ENCODE measurements at places on chromosomes 16 and 17.

GRCh38 chr16:20136446-20136968 lies 62.8 kb upstream of the GPR139 start:
- no peak for DNase-seq

DNA sequence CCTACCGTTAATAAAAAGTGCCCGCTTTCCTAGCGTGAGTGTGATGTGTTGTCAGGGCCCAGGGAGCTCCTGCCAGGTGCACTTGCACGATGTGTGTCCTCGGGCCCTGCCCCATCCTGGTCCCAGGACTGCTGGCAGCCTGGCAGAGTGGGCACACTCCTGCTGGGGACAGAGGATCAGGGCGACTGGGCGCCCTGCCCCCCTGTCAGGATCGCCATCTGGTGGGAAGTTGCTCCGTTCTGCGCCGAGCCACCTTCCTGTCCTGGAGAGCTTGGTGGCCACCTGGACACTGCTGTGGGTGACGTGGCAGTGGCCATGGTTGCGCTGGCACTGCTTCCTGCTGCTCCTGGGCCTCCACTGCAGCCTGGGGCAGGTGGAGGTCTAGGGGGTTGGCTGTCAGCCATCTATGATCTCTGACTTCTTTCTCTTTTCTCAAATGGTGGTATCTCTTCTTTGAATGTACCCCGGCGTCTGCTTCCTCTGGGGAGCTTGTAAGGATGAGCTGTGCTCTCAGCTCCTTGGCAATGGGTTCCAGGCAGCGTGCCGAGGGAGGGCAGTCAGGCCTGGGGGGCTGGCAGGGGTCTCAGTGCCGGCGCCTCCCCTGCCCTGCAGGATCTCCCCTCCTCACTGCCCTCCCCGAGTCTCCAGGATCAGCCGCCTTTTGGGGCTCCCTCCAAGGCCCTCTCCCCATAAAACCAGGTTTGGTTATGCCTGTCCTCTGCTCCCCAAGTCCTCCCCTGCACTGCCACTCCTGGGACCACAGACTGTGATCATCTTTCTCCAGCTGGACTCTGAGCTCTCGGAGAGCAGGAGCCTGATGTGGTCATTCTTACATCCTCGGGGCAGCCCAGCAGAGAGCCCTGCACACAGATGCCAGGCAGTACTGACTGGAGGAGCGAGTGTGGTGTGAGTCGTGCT lies 76.9 kb downstream of the AMFR start:
- DNase-seq: no peak

DNA sequence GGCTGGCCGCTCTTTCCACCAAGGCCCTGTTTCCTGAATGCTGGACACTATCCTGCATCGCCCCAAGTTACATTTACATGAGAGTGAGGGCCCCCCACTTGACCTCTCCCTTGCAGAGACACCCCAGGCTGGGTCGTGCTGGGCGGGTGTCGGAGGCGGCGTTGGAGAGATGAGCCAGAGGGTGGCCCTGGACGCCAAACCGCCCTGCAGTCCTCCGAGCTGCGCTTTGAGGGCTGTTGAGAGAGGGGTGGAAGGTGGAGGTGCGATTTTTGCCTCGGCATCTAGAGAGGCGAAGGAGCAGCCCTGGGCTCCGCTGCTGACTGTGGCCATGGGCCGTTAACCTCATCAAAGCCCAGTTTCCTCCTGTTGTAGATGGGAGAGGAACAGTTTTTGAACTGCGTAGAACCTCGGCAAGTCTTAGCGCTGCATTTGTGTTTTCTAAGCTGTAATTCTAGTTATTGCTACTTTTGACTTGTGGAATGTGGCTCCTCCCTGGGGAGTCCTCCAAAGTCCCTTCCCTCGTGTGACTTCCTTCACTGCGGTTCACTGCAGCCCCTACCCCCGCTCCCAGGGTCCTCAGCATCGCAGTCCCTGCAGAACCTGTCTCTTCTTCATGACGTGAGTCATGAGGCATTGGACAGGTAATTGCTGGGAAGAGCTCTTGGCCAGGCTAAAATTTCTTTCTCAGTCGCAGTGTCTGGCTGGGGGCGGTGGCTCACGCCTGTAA lies 986 bp upstream of the ELOB start:
- no peak for DNase-seq

DNA sequence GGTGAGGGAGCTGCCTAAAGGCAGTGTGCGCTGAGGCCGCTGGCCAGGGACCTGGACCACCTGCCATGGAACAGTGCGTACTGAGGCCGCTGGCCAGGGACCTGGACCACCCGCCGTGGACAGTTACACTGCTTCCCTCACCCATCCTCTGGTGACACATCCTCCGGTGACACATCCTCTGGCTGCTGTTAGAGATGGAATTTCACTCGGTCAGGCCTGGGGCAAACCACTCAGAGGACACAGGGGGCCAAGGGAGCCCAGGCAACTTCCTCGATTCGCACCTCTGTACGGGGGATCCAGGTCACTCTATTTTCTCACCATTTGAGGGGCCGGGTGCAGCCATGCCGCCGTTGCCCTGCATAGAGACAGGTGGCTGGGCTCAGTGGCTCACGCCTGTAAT lies 32.4 kb upstream of the RPTOR start:
- no peak for DNase-seq

DNA sequence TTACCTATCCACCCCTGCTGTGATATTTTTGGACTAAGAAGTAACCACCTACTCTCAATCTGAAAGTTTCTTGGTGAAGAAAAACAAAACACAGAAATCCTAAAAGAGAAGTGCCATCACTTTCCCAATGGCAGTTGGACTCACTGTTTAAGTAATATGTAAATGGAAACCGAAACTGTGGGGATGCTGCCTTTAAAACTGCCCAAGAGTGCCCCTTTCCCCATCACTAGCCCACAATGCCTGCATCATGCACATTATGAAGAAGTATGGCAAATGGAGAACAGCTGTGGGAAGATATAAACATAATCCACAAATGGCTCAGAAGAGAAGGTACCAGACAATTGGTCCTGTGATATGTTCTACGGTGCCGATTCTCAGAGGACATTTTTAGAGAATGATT lies 33.5 kb upstream of the SLC6A2 start:
- no peak for DNase-seq

GRCh38 chr16:57754354-57755060 lies 18.9 kb downstream of the KATNB1 start:
- DNase-seq: no peak

DNA sequence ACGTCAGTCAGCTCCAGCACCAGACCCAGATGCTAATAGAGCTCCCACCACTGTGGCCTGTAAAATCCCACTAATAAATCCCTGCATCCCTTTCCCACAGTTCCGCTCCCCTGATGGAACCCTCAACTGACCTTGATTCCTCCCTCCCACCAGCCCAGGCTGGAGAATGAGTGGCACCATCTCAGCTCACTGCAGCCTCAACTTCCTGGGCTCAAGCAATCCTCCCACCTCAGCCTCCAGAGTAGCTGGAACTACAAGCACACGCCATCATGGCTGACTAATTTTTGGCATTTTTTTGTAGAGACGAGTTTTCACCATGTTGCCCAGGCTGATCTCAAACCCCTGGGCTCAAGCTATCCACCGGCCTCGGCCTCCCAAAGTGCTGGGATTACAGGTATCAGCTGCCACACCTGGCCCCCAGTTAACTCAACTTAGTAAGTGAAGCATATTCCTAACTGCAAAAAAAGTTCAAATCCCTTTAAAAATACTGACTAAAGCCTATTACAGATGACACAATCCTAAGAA lies 15.6 kb downstream of the USP7 start:
- no peak for DNase-seq

GRCh38 chr16:75787440-75787839 lies 61.1 kb upstream of the CPHXL start:
- no peak for DNase-seq

- DNase-seq: no peak
Measured at GRCh38 chr16:21190599-21190998, 20.8 kb downstream of the ZP2 start.

GRCh38 chr17:79572136-79572925 lies 38.5 kb downstream of the RBFOX3 start:
- DNase-seq: no peak

- no peak for DNase-seq
Measured at GRCh38 chr17:12851901-12852435, 62.7 kb downstream of the ARHGAP44 start.

GRCh38 chr16:12153662-12154061 lies 177.1 kb downstream of the SNX29 start:
- no peak for DNase-seq

DNA sequence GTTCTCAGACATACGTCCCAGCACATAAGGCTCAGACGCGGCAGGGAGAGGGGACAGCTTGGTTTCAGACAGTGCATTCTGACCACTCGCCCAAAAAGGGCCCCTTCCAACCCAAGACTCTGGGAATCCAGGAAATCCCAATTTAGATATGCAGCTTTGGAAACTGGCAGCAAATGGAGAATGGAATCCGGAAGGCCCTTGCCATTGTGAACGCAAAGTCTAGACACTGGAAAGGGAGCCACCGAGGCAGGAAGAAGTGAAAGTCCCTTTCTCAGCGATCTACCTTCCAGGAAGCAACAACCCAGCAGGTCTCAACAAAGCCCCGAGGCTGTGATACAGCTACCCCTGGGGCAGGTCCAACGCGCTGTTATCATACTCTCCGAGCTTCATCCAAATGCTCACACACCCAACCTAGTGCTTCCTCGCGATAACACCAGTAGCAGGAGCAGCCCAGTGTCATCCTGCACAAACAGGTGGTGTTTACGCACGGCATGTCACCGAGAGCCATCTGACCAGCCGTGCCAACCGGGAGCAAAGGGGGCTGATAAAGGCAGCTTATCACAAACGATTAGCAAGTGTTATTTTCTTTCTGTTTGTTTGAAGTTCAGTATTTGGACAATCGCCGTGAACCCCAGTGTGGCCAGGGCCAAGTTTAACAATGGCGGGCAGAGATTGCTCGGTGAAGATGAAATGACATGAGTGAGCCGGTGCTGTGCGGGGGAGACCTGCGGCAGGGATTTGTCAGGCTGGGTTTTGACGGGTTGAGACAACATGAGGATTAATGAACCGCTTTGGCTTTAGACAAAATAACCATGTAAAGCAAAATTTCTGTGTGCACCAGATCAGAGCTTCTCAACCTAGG lies 240.6 kb downstream of the FOXL1 start:
- DNase-seq: no peak

- DNase-seq: no peak
Measured at GRCh38 chr17:78409191-78409928, 30.9 kb downstream of the PGS1 start.

GRCh38 chr16:10514369-10515055 lies 65.9 kb downstream of the EMP2 start:
- peak; percentile 75 for DNase-seq

GRCh38 chr16:50763211-50763610 lies 21.3 kb downstream of the CYLD start:
- no peak for DNase-seq

- no peak for DNase-seq
Measured at GRCh38 chr17:19303367-19303776, 59.2 kb downstream of the B9D1 start.

DNA sequence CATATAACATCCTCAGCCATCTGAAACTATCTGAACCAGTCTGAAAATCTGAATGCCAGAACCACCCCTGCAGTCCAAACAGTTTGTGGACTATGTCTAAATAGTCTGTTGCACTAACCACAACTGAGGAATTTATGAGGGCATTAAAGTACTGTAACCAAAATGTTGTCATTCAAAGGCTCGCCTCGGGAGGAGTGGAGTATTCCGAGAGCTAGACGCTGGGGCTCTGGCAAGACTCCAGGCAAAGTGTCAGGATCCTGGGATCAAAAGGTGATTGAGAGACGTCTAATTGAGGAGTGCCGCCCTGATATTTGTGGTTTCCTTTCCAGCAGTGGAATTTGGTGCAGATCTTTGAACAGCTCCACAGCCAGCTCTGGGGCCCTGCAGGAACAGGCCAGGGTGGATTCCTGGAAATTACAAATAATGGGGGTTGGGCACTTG lies 142.9 kb upstream of the MYOCD start:
- DNase-seq: no peak

GRCh38 chr16:77668201-77668600 lies 54.1 kb upstream of the NUDT7 start:
- DNase-seq: no peak

GRCh38 chr17:45279898-45280297 lies 18.0 kb upstream of the SPATA32 start:
- DNase-seq: no peak

DNA sequence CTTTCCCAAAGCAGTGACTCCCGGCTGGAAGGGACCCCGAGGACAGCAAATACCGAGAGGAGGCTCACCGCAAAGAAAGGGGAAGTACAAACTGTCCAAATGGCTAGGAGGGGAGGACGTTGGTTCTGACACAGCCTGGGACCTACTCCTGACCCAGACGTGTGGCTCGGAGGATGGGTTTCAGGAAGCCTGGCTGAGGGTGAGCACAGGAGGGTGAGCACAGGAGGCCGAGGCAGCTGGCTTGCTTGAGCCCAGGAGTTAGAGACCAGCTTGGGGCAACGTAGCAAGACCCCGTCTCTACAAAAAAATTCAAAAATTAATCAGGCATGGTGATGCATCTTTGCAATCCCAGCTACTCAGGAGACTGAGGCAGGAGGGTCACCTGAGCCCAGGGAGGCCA lies 83.2 kb downstream of the C16orf78 start:
- DNase-seq: no peak

DNA sequence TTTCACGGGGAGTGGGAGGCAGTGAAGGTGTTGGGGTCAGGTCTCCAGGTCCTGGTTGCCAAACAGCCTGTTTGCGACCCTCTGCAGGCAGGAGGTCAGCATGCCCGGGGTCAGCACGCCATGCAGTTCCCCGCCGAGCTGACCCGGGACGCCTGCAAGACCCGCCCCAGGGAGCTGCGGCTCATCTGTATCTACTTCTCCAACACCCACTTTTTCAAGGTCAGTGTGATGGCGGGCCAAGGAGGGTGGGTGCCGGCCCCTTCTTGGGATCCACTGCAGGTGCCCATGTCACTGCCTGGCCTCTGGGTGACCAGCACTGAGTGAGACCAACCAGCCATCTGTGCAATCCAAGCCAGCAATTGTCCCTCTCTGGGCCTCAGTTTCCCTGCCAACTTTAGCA lies 21.3 kb downstream of the ADGRG5 start:
- DNase-seq: no peak

- no peak for DNase-seq
Measured at GRCh38 chr17:71383091-71383490, 737.7 kb upstream of the SOX9 start.

- no peak for DNase-seq
Measured at GRCh38 chr17:4743898-4744297, 4.2 kb upstream of the CXCL16 start.
